ENCODE measurements at places on chromosomes 12 and 14.

DNA sequence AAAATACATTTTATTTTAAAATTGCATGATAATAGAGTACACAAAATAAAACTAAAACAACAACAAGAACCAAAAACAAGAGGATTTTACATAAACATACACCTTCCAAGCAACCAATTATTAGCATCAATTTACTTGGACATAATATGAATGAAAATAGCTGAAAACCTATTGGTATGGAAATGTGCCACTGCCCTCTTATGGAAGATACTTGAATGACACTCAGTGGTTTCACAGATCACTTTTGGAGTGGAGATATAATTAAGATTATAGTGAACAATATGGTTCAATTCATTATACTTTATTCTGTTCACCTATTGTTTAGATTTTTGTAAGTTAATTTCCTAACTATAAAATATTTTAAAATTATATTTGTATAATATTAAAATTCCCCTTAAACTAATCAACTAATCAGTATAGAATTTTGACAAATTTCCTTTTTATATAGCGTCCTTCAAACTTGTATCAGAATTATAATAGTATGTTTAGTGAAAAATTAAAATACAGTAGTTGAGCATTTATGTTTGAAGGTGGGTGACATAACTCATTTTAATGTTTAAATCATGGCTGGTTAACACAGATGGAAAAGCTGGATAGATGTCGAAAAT lies 70.1 kb downstream of the SLC6A15 start:
- no peak overlapping the region for H3K27ac ChIP-seq
- no peaks in the 10 kb centered on the region for H3K36me3 ChIP-seq
- no peaks in the 10 kb centered on the region for H3K27me3 ChIP-seq
- H3K4me1 ChIP-seq, result no peaks in the 10 kb centered on the region
- no peak overlapping the region for H3K4me3 ChIP-seq

DNA sequence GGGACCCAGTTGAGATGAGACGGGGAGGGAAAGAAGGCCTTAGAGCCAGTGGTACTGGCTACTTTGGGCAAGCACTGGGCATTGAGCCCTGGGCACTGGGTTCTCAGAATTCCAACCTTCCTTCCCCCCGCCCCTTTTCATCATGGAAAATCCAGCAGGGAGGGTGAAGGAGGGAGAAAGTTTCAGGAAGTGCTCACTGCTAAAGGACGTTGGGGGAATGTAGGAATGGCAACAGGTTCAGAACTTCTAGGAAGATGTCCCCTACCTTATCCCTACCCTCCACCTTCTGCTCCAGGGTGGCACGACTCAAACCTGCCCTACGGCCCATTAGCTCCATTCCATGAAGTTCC lies 4.2 kb upstream of the TNS2 start:
- H3K27me3 ChIP-seq, result no peaks in the 10 kb centered on the region
- peak overlapping the region; percentile 94 for H3K27ac ChIP-seq
- H3K4me3 ChIP-seq, result no peak overlapping the region

GRCh38 chr14:77109656-77110055 lies 11.6 kb downstream of the CIPC start:
- H3K36me3 ChIP-seq, result peaks cover 3% of the 10 kb centered on the region
- H3K4me3 ChIP-seq, result no peak overlapping the region
- no peaks in the 10 kb centered on the region for H3K27me3 ChIP-seq
- no peak overlapping the region for H3K27ac ChIP-seq

DNA sequence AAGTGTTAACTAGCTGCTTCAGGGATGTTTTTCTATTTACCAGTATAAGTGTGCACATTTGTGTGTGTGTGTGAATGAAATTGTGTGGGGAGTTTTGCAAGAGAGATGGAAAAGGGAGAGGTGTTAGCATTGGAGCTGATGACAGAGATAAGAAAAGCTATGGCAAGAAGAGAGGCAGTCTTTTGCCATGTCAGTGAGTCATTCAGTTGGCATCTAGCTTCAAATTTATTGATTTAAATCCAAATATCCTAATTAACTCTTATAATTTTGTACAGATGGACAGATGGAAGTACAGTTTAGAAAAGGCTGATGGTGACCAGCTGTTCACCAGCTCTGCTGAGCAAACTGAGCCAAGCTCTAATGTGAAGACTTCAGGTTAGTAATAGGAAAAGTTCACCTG lies 3.3 kb upstream of the BHLHE41 start:
- DNase-seq, result no peak
- no peak overlapping the region for H3K27ac ChIP-seq
- no peaks in the 10 kb centered on the region for H3K4me1 ChIP-seq
- H3K36me3 ChIP-seq, result no peaks in the 10 kb centered on the region

DNA sequence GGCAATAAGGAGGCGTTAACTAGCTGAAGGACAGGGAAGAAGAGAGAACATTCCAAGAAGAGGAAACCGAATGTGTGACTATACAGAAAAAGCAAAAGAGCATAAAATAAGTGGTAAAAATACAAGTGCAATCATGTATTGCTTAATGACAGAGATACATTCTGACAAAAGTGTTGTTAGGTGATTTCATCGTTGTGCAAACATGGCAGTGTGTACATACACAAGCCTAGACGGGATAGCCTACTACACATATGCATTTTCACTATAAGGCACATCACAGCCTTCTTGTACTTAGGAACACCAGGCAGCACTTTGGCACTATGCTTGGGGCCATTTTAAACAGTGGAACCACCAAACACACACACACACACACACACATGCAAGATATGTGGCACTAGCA lies 299.3 kb downstream of the BCAT1 start:
- H3K4me3 ChIP-seq, result no peak overlapping the region
- no peaks in the 10 kb centered on the region for H3K27me3 ChIP-seq
- H3K27ac ChIP-seq, result no peak overlapping the region
- DNase-seq, result no peak
- no peaks in the 10 kb centered on the region for H3K4me1 ChIP-seq

DNA sequence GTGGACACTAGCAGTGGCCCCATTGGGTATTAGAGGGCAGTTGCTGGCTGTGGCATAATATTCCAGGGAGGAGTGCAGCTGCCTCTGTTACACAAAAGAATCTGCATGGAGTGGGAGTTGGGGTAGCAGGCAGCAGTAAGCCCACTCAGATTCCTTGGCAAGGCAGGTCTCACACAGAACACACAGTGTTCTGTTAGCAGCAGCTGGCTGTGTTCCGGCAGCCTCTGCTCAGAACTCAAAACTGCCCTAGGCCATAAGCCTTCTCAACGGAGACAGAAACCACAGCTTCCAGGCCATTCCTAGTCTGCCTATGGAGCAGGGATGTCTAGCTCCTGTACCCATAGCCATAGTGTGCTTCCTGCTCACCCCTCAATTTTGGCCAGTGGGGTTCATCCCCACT lies 1085.4 kb downstream of the SLC6A15 start:
- H3K4me1 ChIP-seq, result no peaks in the 10 kb centered on the region
- H3K36me3 ChIP-seq, result no peaks in the 10 kb centered on the region
- H3K27ac ChIP-seq, result no peak overlapping the region
- H3K27me3 ChIP-seq, result no peaks in the 10 kb centered on the region

DNA sequence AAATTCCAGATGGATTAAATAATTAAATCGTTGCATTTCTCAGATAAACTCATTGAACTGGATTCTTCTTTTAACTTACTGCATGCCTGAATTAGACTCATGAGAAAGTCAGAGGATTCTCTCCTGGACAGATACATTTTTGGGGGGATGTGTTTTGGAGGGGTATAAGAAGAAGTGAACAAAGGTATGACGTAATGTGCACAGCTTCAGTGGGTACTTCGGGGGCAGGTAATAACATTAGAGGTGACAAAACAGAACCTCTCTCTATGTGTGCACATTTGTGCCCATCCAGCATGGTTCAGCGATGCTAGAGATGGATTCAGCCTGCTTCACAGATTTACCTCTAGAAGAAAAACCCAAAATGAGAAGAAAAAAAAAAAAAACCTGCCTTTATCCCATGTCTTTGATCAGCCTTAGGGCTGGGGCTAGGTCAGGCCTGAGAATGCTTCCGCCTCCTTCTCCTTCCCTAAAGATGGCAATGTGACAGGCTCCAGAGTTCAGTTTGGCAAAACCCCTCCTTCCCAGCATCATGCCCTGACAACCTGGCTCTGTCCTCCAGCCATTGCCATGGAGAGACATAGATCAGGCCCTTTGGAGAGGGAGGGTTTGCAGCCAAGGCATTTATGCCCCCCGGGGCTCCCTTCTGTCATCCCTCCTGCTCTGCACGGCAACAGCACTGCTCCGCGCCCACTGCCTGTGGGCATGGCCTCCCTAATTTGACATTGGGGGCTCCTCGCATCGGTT lies 166.7 kb downstream of the KCNA5 start:
- no peaks in the 10 kb centered on the region for H3K4me1 ChIP-seq
- DNase-seq, result no peak
- no peaks in the 10 kb centered on the region for H3K36me3 ChIP-seq
- H3K27me3 ChIP-seq, result no peaks in the 10 kb centered on the region

- peaks cover 1% of the 10 kb centered on the region for H3K4me1 ChIP-seq
- no peaks in the 10 kb centered on the region for H3K36me3 ChIP-seq
- H3K27me3 ChIP-seq, result no peaks in the 10 kb centered on the region
- no peak overlapping the region for H3K27ac ChIP-seq
- no peak overlapping the region for H3K4me3 ChIP-seq
Observed at GRCh38 chr12:6784296-6784695, 5.0 kb upstream of the CD4 start.

DNA sequence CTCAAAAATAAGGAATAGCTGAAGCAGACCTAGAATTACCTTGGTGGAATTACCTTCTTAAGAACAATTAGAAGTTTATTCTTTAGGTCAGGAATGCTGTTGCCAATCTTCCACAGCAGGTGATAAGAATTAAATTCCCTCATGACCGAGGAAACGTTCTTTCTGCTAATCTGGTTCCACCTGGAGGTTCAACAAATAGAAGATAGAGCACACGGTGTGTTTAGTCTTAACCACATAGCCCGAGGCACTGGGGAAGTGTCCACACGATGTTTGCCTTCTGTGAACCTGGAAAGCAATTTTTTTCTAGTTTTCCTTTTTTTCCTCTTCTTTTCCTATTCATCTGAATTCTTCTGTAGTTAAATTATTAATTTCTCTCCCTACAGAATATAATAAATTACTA lies 906.9 kb downstream of the NRXN3 start:
- no peak for DNase-seq
- no peak overlapping the region for H3K4me3 ChIP-seq

GRCh38 chr12:65524666-65525065 lies 246.2 kb downstream of the MSRB3 start:
- H3K27me3 ChIP-seq, result no peaks in the 10 kb centered on the region
- no peaks in the 10 kb centered on the region for H3K4me1 ChIP-seq
- no peak for DNase-seq
- H3K27ac ChIP-seq, result no peak overlapping the region

- H3K4me3 ChIP-seq, result no peak overlapping the region
- no peaks in the 10 kb centered on the region for H3K36me3 ChIP-seq
Observed at GRCh38 chr14:105867961-105868599, 341.7 kb downstream of the TMEM121 start.

- DNase-seq, result peak; percentile 68
- no peaks in the 10 kb centered on the region for H3K27me3 ChIP-seq
- H3K4me1 ChIP-seq, result peaks cover 12% of the 10 kb centered on the region
- H3K27ac ChIP-seq, result peak overlapping the region; percentile 56
- no peak overlapping the region for H3K4me3 ChIP-seq
Observed at GRCh38 chr14:104970231-104971068, 7.7 kb downstream of the AHNAK2 start.

GRCh38 chr12:3520168-3520567 lies 29.2 kb downstream of the PRMT8 start:
- no peaks in the 10 kb centered on the region for H3K4me1 ChIP-seq
- no peak for DNase-seq
- H3K27me3 ChIP-seq, result no peaks in the 10 kb centered on the region
- no peak overlapping the region for H3K27ac ChIP-seq

DNA sequence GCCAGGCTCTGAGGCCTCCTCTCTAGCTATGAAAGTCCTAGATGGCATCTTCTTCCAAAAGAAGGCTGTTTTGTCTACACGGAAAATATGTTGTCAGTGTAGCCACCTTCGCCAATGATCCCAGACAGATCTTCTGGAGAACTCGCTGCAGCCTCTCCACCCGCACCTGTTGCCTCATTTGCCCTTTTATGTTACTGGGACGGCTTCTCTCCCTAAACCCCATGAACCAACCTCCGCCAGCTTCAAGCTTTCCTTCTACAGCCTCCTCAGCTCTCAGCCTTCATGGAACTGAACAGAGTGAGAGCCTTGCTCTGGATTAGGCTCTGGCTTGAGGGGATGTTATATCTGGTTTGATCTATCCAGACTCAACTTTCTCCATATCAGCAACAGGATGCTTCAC lies 10.8 kb downstream of the P2RX2 start:
- no peaks in the 10 kb centered on the region for H3K27me3 ChIP-seq
- H3K36me3 ChIP-seq, result peaks cover 64% of the 10 kb centered on the region
- H3K4me3 ChIP-seq, result no peak overlapping the region
- DNase-seq, result no peak
- no peak overlapping the region for H3K27ac ChIP-seq

DNA sequence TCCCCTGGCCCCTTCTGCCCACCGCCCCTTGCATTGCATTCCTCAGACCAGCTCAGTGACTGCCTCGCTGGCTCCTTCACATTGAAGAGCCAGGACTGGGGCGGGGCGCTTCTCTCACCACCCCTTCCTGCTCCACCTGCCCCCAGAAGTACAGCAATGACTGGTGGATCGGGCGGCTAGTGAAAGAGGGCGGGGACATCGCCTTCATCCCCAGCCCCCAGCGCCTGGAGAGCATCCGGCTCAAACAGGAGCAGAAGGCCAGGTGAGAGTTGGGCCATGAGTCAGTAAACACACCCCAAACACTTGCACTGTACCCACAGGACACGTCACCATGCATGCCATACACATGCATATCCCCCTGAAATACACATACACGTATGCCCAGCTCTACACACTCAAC lies 5.8 kb downstream of the CACNB3 start:
- no peaks in the 10 kb centered on the region for H3K36me3 ChIP-seq
- DNase-seq, result no peak
- H3K4me3 ChIP-seq, result no peak overlapping the region
- H3K4me1 ChIP-seq, result no peaks in the 10 kb centered on the region
- H3K27ac ChIP-seq, result no peak overlapping the region
- no peaks in the 10 kb centered on the region for H3K27me3 ChIP-seq

DNA sequence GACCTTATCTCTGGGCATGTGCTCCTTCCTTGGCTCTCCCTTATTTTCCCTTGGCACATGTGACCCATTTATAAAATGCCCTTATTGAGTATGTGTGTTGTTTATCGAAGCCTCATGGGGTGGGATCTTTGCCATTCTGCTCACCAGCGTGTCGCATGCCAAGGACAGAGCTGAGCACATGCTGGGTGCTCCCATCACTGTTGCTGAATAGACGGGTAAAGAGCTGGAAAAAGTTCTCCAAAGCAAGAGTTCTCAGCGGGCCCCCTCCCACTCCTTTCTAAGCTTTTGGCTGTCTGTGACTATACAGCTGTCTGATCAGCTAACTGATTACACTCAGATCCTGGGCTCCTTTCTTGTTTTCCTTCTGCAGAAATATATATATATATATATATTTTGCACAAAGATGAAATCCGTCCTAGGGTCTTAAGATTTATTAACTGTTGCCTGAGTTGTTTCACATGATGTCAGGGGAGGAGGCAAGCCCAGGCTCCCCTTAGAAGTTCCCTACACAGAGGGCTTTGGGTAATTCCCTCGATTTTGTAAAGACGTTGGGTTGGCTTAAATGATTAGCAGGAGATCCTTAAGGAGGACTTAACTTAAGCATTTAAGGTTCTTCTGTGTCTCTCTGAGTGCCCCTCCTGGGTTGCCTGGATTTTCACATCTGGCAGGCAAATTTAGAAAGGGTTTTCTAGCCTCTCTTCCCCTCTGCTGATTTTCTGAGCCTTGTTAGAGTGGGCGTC lies 71.6 kb downstream of the TMEM132C start:
- H3K27me3 ChIP-seq, result no peaks in the 10 kb centered on the region
- H3K27ac ChIP-seq, result no peak overlapping the region
- no peaks in the 10 kb centered on the region for H3K4me1 ChIP-seq
- no peak for DNase-seq
- no peaks in the 10 kb centered on the region for H3K36me3 ChIP-seq
